ENCODE measurements at places on chromosomes 11 and 22.

- DNase-seq = no peak
Observed at GRCh38 chr11:115104851-115105453, 399.3 kb downstream of the CADM1 start.

GRCh38 chr11:91147885-91148284, 925.0 kb upstream of the CHORDC1 start:
- DNase-seq = no peak

DNA sequence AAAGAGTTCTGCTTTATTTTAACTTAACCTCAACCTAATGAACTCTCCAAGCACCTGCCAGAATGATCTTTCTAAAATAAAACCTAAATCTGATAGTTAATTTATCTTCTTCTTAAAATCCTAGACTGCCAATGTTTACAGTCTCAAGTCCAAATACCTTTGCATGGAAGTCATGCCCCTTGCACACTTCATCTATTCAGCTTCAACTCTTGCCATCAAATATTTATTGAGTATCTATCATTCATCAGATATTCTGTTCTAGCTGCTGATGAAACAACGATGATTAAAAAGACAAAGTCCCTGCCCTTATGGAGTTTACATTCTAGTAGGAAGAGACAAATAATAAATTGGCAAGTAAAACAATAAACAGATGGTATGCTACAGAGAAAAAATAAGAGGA, 101.7 kb downstream of the APOL5 start:
- DNase-seq = no peak

GRCh38 chr11:115612046-115612730, 108.0 kb upstream of the CADM1 start:
- no peak for DNase-seq

DNA sequence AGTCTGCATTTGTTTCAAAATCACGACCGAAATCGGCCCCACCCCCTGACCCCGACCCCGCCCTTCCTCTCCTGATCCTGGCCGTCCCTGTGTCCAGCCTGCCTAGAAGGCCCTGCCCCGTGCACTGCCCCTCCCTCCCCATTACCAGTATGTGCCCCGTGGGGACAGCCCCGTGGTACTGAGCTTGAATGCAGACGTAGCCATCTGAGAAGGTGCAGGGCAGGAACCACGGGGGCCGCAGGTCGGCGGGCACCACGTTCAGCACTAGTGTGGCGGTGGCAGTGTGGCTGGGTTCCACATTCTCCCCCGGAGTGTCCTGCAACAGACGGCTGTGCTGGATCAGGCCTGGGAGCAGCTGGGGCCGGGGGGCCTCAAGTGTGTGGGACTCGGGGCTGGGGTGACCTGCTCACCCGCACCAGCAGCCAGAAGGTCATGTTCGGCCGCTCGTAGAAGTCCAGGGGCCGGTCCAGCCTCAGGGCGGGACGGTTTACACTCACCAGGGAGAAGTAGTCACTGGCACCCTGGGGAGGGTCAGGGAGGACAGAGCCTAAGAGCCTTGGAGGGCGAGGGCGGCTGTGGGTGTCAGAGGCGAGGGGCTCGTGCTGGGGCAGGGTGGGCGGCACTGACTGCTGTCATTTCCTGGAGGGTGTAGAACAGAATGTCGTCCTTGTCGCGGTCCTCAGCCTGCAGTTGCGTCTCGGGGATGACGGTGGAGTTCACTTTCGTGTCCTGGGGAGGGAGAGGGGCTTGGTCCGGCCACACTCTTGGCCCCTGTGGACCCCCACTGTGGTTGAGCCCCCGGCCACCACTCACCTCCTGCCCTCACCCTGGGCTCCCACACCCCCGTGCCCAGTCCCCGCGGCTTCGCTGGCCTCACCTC, 3.6 kb downstream of the CDHR5 start:
- DNase-seq = no peak

DNA sequence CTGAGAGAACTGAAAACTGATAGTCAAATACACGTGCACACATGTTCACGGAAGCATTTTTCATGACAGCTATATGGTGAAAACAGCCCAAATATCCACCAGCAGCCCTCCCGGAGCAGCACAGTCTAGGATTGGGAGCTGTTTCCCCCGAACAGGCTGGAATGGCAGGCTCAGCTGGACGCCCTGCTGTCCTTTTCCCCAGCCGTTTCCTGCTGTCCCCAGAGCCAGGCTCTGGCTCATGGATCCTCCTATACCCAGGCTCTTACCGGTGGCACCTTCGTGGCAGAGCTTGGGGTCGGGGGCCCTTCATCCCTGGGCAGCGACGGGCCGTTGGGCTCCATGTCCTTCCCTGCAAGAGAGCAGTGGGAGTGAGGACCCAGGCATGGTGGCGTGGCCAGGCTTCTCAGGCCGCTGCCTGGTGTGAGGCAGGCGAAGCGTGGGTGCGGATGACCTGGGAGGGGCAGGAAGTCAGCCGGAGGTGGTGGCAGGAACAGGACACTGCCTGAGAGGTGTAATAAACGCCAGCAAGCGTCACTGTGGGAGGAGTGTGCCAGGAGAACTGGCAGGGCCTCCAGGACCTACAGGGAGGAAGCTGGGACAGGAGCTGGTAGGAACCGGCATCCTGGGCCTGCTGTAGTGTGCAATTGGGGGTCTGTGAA, 38.8 kb downstream of the OSBPL5 start:
- DNase-seq = no peak

GRCh38 chr22:44020981-44021380, 3.1 kb upstream of the PARVB start:
- DNase-seq = no peak

DNA sequence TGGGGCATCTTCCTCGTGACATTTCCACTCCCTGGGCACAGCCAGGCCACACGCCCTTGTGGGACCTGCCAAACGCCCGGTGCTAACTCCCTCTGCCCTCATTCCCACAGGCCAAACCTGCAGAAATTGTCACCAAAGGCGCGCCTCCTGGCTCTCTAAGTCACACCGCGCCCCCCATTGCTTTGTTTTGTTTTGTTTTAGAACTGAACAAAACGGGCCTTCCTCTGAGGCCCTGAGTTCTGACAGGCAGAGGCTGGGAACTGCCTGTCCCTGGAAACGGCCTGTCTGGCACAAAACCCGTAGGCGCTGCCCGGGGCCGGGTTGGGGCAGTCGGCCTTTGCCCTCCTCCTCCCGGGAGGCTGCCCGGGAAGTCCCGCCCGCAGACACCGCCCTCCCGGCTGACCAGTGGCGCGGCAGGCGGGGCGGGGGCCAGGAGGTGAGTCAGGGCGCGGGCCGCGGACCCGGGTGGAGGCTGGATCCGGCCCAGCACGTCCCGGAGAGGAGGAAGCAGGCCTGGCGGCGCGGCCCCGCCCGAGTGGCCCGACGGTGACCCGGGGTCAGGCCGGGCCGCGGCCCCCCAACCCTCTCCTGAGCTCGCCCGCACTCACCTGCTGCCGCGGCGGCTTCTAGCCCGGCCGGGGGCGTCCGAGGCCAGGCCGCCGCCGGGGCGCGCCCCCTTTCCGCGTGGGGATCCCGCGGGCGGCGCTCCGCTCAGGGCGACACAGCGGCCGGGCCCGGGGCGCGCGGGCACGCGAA, 465 bp downstream of the SUN2 start:
- DNase-seq = peak; percentile 71

DNA sequence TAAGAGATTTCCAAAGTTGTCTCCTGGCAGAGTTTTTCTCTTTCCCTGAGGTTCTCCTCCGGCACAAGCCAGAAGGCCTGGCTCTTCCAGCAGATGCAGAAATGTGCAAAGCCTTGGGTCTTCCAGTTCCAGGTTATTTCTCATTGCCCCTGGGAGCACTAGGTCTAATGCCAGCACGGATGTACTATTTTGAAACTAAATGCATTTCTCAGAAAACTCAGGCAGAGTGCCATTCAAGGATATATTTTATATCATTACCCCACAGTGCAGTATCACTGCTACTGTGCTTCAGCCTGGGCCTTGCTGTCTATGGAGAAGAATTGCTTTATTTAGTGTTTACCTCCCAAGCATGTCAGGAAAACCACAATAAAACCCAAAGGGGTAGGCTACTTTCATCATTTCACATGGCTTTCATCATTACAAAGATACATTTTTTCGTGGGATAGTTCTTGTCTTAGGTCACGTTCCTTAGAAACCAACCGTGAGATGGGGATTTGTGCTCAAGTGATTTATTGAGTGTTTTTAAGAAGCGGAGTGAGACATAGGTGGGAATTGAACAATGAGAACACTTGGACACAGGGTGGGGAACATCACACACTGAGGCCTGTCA, 22.4 kb upstream of the FZD4 start:
- no peak for DNase-seq

DNA sequence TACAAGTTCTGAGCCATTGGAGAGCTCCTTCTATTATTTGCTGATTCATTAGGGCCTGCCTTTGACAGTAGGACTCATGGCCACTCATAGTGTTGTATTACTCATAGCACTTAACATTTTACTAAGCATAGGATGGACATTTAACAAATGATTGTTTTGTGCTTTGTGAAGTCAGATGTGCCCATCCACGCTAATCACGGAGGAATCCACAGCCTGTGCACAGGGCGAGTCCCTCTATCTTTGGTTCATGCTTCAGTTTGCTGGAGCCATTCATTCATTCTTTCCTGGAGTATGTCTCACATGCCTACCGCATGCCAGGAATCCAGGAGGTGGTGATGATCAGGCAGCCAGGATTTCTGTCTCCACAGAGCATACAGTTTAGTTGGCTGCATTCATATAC, 254.1 kb downstream of the NTM start:
- no peak for DNase-seq

GRCh38 chr11:117618302-117618981, 178.6 kb downstream of the DSCAML1 start:
- no peak for DNase-seq

DNA sequence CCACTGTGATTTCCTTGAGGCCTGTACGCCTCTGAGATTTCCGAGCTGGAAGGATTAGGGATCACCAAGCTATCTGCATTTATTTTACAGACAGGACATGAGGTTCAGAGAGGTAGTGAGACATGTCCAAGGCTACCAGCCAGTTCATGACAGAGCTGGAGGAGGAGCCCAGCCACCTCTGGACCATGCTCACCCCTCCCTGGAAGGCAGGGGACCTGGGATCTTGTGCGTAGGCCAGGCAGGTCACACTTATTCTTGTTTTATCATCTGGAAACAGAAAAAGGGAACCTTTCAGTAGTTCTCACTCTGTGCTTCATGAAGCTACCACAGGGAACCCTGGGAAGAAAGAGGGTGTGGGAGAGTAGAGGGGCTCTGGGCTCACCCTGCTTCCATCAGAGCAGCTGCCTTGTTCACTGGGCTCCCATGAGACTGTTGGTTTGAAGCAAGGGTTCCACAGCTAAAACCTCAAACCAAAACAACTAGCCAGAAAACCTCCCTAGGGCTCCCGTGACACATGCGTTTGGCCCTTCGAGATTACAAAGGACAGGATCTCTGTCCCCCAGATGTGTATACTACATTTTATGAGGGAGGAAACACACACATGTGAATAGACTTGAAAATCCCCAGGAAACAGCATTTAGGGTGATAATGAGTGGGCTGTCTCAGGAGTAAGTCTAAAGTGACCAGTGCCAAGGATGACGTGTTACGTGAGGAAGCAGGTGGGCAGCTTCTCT, 106.4 kb downstream of the DSCAML1 start:
- no peak for DNase-seq

- DNase-seq = no peak
Observed at GRCh38 chr11:66046901-66047300, 2.1 kb downstream of the GAL3ST3 start.

GRCh38 chr11:32032478-32032877, 58.4 kb upstream of the RCN1 start:
- no peak for DNase-seq

DNA sequence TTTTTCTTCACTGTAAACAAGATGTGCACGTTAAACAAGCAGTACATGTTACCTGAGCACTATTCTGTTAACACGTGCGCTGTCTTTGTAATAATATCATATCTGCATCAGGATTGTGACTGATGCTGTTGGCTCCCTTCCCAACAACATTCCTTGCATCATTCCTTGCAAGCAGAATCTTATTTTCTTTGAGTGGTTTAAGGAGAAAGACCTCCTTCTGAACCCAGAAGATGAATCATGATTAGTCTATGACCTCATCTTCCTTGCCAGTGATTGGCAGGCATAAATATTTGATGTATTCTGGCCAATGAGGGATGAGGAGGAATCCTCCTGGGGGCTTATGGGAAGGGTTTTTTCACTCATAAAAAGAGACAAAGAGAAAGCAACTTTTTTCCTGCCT, 46.2 kb downstream of the C11orf71 start:
- DNase-seq = peak; percentile 11

- no peak for DNase-seq
Observed at GRCh38 chr11:116794851-116795250, 3.2 kb upstream of the APOA5 start.

GRCh38 chr11:1619449-1619848, 2.5 kb downstream of the KRTAP5-4 start:
- no peak for DNase-seq

- DNase-seq = no peak
Observed at GRCh38 chr11:109480251-109480650, 58.3 kb downstream of the C11orf87 start.

- no peak for DNase-seq
Observed at GRCh38 chr11:35015621-35016387, 99.4 kb downstream of the PDHX start.

GRCh38 chr22:31748490-31748889, 1.4 kb downstream of the PRR14L start:
- no peak for DNase-seq

- DNase-seq = no peak
Observed at GRCh38 chr11:70948398-70948797, 304.0 kb downstream of the SHANK2 start.

- no peak for DNase-seq
Observed at GRCh38 chr11:112814168-112814567, 147.1 kb upstream of the NCAM1 start.

DNA sequence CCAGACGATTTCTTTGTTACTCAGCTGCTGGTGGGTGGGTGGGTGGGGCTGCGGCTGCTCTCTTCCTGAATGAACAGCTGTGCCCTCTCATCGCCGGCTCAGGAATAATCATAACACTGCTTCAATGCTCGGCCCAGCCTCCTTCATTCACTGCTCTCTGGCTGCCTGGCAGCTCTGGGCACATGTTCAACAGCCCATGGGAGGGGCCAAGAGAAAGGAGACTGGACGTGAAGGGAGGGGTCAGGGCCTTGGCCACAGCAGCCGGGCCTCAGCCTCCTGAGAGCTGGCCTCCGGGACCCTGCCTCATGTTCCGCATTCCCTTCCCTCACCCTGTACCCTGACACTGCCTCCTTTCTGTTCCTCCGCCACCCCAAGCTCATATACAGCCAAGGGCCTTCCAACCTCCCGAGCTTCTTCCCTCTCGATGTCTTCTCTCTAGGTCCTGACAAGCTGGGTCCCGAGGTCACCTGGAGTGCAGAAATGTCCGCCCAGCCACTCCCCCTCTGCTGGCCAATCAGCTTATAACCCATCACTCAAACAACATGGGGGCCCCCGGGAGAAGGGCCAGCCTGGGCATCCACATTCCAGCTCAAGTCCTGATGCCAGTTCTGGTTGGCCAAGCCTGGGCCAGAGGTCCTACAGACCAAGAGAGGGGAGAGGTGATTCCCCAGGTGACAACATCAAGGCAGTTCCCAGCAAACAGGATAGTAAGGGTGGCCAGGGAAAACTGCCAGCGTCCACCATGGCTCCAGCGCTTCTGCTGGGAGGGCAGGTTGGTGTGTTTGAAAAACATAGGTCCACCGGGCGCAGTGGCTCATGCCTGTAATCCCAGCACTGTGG, 3.2 kb upstream of the CSDC2 start:
- peak; percentile 74 for DNase-seq
